ENCODE measurements at places on chromosomes 6 and 20.
A peak's percentile ranks its signal among the peaks of the same experiment; 100 is the strongest.

DNA sequence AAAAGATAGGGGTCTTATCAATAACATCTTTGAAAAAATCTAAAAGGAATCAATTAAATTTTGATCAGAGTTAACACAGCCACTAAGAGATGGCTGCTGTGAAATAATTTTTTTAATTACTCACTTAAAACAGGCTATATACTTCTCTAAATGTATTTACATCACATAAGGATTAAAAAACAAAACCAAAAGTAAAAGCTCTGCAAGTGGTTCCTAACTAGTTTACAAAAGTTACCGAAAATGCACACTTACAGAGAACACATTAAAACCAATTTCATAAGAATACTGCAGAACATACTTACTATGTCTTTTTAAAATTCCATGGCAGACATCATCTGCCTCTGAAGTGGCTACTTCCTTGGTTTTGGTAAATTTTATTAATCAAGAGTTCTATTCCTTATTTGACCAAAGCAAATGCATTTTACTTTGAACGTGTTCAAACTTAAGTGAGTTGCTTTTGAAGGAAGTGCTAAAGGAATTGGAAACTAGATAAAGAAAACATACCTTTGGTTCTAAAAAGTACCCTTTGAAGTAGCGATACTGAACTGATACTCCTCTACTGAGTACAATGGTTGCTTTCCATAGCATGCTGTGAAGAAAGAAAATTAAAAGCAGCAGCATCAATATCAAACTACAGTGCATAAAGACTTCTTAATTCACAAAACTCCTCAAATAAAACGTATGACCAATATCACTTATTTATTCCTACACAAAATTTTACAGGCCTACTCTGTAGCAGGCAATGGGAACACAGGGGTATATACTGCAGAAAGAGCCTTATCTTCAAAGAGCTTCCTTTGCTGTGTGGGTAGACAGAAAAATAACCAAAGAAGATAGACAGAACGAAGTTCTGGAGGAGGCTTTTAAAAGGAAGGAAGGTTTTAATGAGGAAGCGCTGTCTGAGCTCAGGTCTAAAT lies 157.1 kb upstream of the SHLD1 start:
- DNase-seq: no peak

DNA sequence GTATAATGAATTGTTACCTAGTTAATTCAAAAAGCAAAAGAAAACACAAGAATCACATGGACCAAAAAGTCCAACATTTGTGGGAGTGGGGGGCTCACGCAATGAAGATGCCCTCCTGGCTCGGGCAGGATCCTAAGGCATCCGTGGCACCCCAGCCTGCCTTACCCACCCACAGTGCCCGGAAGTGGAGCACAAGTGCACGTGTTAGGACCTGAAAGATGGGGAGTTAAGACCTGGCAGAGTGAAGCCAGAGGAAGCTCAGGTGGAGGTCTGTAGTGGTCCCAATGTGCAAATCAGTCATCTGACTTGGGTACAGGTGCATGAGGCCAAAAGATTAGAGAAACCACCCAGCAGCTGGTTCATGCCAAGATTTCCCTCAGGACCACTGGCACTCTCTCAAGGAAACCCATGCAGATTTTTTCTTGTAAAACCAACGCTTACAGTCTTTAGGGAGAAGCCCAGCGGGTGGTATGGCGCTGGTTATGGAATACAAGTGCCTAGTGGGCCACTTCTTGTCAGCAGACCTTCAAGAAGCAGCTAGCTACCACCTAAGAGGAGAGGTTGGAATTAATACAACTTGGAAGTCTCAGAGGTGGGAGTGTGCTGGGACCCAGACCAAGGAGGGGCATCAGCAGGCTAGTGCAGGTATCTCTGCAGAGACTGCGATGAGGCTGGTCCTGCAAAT lies 42.1 kb downstream of the BFSP1 start:
- DNase-seq: no peak

GRCh38 chr6:165732696-165733488 lies 69.9 kb upstream of the PDE10A start:
- DNase-seq: no peak

DNA sequence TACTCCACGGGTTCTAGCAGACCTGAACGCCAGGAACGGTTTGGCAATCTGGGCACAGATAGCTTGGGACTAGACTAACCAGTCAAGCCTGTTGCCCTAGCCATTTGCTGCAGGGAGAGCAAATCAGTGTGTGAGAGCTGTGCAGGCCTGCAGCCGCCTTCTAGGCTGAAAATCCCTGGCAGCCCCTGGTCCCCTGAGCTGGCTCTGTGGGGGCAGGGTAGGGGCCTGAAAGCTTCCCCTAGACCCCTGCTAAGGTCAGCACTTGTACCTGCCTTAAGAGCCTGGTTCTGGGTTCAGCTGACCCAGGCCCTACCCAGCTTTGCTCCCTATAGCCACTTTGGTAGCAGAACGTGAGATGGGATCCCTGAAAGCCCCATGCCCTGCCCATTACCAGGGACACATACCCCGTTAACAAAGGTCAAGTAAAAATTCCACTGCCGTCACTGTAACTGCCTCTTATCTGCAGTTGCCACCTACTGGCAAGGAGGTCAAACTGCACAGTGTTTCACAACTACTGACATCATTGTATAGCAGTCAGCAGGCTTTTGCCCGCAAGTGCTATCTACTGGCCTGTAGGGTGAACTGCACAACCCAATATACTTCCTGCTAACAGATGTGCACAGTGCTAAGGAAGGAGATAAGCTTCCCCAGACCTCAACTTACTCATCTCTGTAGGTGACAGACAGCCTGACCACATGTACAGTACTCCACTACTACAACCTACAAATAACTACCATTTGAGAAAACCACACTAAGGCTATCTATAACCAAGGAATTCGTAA lies 95.1 kb upstream of the OLIG3 start:
- peak; percentile 86 for DNase-seq

DNA sequence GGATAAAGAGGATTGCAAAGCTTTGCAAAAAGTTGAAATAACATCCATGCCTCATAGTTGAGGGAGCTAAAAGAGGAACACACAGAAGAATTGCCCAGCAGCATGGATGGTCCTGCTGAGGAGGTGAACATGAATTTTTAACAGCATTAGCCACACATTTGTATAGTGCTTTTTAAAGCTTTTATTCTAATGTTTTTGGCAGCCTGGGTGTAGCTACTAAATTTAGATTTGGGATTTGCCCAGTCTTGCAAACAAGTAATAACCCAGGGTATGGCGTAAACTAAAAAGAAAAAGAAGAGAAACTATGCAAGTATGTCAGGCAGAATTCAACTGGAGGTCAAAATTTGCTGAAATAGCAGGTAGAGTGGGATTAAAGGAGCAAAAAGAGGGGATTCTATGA lies 75.1 kb upstream of the PTPRK start:
- no peak for DNase-seq

- no peak for DNase-seq
Measured at GRCh38 chr20:15026759-15027158, 689.3 kb upstream of the FLRT3 start.

DNA sequence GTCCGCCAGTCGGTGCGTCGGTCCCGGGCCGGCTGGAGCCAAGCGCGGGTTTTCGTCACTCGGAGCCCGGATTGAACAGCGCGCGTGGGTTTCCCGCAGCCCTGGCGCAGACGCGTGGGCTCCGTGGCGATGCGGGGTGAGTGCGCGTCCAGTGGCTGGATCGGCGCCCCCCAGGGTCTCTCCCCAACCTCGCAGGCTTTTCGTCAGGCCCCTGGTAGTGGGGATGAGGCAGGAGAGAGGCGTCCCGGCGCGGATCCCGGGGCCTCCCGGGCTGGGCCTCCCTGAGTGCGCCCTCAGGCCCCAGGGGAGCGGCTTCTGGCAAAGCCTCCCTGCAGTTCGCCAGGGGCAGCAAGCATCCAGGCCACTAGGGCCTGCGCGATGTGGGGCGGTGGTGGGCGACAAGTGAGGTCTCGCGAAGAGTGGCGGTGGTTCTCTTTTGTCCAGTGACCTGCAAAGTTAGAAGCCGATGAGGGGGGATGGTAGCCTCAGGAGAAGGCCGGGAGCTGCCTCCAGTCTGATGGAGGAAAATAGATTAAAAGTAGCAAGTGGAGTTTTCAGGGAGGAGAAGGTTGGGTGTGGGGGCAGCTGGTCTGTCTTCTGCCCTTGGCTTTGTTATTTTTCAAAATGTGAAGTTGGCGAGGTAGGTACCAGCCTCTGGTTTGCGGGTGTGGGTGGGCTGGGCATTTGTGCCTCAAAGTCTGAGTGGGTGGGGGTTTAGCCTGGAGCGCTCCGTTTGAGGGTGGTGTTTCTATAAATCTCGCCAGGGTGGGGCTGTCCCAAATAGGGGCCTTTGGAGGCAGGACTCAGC lies 1.6 kb downstream of the TOX2 start:
- no peak for DNase-seq

DNA sequence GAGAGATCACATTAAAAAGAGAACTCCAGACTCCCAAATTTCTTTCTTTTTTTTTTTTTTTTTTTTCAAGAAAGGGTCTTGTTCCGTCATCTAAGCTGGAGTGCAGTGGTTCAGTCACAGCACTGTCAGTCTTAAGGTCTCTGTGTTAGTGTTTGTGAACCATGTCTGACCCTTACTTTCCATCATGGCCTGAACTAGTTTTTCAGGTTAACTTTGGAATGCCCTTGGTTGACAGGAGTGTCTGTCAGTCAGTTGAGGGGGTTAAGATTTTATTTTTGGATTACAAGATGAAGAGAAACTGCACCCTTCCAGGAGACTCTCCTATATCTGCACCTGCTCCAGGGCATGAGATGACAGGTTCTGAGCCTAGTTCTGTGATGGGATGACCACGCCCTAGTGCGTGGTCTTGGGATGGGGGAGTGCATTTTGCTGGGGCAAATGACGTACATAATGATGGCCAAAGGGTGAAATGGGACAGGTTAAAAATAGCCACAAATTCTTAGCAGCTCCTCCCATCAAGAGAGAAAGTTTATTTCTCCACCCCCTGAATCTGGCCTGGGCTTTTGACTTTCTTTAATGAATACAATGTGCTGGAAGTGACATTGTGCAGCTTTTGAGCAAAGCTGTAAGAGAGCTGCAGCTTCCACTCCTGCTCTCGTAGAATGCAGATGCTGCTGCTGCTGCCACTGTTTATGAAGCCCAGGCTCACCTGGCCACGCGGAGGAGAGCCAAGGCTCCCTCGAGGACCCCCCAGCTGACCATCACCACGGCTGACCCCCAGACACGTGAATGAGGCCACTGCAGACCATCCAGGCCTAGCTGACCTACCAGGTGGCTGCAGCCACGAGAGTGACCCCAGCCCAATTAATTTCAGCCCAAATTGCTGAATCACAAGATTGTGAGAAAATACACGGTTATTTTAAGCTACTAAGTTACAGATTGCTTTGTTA lies 29.7 kb upstream of the FAM50B start:
- DNase-seq: no peak

GRCh38 chr6:117908246-117909068 lies 1.4 kb downstream of the SLC35F1 start:
- no peak for DNase-seq

- no peak for DNase-seq
Measured at GRCh38 chr20:19908576-19908975, 108.6 kb upstream of the NAA20 start.

DNA sequence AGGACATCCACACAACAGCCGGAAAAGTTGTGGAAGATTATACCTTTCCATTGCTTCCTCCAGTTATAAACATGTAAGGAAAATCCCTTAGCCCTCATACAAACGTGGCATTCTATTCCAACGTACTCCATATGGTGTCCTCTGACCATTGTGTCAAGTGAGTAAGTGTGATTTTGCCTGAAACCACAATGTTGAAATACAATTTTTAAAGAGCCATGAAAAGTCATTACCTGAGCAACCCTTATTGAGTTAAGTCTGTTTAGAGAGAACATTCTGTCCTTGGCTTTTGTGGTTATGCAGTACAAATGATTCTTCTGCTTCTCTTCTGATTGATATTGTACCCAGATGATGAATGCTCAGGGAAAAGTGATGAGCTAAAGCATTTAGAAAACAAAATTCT lies 530.1 kb downstream of the HAO1 start:
- no peak for DNase-seq

- DNase-seq: peak; percentile 91
Measured at GRCh38 chr20:45415822-45416637, at the start of gene PIGT. TSS of gene PIGT (plus strand) at chr20:45416141. CDS start at chr20:45416157, 16 bp downstream.

GRCh38 chr20:48816282-48817205 lies 11.3 kb downstream of the PREX1 start:
- no peak for DNase-seq

- no peak for DNase-seq
Measured at GRCh38 chr20:45510242-45510862, 5.1 kb downstream of the SPINT3 start.

DNA sequence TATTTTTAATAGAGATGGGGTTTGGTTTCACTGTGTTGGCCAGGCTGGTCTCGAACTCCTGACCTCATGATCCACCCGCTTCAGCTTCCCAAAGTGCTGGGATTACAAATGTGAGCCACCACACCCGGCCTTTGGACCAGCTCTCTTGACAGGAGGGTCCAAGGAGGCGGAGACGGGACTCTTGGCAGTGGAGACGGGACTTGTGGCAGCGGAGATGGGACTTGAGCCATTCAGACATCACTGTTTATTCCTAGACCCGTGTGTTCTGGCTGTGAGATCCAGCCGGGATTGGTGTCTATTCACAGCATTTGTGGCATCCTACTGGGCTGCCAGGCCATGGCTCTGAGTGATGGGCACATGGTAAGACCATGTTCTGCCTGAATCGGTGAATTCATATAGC lies 25.6 kb downstream of the PRPF6 start:
- DNase-seq: no peak

DNA sequence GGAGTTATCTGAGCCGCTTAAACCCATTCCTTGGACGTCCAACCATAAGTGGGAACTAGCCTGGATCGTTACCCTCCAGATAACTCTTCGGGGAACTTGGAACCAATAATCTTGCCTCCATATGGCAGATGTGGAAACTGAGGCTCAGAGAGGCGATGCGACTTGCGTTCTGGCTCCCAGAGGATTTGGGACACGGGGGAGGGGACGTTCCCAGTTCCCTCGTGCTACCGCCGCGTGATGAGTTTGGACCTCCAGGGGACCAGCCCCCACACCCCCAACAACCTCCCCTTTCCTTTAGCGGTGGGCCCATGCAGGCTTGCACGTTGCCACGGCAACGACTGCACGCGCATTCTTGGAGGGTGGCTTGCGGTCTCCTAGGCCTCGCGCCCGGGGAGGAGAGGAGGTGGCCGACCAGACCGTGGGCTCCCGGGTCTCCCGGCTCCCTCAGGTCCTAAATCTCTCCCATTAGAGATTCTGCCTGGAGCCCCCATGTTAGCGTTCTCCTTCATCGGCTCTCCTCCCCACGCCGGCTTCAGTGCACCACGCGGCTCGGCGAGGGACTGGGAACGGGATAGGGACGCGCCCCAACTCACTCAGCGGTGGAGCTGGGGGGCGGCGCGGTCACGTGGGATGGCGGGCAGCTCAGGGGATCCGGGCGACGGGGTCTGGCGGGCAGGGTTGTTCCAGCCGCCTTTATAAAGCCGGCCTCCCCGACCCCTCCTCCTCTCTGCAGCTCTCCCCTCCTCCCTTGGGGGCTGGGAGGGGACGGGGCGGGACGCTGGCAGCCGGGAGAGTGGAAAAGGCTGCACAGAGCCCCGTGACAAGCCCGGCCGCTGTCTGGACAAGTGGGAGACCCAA lies at the start of gene PLTP:
TSS of gene PLTP (minus strand) at position 670 of the 858 bp plus-strand sequence. CDS start 703 bp downstream, outside the sequence.
- peak; percentile 24 for DNase-seq

All from activated CD4-positive, alpha-beta T cell treated with anti-CD3 and anti-CD28 coated beads, Interleukin-2, amount 50 U/mL, for 16 hours (primary cell).